ENCODE measurements at places on chromosomes 12 and 14.

DNA sequence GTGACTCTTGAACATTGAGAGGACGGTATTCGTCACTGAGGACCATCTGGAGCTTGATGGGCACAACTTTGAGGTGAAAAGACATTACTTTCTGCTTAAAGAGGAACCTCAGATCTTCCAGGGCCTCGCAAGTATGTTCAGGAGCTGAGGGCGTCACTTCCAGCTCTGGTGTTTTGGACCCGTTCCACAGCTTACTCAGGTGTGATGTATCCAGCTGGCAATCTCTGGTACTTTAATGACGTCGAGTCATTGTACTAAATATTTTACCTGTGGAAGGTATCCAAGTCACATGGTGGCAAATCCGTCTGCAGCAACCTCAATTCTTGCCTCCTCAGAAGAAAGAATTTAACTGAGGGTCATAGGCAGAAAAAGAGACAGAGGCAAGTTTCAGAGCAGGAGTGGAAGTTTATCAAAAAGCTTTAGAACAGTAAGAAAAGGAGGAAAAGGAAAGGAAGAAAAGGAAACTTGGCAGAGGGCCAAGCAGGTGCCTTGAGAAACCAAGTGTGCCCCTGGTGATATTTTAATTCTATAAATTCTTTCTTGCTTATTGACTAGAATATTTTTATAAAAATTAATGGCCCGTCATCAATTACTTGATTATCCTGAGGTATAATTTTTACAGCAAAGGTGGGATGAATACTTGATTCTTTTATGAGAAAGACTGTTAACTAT, 250.6 kb downstream of the AEBP2 start:
- no peak for DNase-seq

GRCh38 chr14:100874411-100875091, 29.0 kb downstream of the RTL1 start:
- DNase-seq = peak; percentile 55

DNA sequence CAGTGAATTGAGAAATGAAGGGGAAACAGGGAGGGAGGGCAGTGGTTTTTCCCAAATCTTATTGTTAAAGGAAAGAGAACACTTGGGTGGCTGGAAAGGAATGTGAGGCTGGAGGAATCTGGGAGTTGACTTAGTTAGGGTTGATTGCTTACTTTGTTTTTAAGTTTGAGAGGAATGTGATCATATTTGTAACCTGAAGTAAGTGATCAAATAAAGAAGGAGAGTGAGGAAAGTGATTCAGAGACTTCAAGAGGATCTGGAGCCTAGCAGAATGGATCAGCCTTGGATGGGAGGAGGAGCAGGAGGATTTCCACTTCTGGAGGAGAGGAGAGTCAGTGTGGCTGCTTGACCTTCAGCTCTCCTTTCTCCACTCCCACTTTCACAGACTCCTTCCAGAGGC, 6.0 kb upstream of the LRP6 start:
- no peak for DNase-seq

DNA sequence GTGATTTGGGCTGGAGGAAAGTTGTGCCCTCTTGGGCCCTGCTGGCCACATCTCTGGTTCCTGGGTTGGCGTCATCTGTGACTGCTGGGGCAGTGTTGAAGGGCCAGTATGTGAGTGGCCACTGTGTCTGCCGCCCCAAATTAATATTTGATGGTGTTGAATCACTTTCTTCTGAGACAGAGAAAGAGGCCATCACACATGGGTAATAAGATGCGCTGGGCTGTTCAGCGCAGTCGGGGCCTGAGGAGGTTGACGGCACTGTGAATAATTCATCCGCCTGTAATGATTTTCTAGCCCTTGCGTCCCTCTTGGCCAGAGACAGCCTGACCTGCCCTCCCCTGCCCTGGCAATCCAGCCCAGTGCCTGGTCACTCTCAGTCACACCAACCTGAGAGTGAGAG, 56.2 kb upstream of the BEGAIN start:
- DNase-seq = no peak

DNA sequence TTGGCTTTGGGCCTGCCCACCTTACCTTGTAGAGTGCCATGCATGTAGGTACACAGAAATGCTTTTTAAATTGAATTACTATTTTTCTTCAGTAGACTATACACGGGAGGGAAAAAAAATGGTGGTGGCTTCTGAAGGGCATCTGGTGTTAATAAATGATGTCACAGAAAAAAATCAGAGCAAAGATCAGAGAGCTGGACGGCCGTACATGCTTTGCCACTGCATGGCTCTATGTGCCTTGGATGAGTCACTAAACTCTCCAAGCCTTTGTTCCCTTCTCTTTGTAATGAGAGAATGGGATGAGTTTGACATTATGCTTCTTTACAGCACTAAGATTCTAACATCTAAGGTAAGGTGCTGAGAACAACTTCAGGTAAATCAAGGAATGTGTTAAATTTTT, 376.4 kb upstream of the DDHD1 start:
- DNase-seq = no peak

DNA sequence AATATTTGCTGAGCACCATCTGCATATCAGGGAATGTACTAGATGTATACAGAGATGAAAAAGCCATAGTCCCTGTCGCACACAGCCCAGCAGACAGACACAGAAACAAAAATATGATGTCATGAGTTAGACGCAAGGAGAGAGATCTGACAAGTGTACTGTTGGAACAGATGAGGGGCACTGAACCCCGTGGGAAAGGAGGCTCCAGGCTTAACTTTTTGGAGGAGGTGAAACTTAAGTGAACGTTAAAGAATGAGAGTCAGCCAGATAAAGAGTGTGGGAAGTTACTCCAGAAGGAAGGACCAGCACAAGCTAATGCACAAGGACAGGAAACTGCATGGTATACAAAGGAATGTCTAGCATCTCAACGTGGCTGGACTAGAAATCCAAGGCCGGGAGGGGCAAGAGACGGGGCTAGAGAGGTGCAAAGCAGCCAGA, 2.5 kb upstream of the ACTN1 start:
- DNase-seq = no peak

DNA sequence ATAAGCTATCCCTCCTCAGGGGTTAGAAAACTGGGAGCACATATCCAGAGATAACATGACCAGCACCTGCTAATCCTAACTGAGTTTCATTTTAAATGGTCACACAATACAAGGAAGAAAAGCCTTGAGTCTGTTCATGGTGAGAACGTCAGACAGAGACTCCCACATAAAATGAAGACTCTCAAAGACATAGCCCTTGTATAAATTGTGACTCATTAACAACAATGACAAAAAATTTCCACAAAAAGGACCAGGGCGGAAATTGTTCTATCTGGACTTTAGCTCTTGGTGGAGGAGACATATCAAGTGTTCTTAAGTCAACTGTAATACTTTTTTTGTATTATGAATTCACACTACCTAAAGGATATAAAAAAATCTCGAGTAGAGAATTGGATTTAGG, 313.7 kb upstream of the DCN start:
- no peak for DNase-seq

GRCh38 chr12:44835641-44836379, 40.3 kb downstream of the NELL2 start:
- no peak for DNase-seq

DNA sequence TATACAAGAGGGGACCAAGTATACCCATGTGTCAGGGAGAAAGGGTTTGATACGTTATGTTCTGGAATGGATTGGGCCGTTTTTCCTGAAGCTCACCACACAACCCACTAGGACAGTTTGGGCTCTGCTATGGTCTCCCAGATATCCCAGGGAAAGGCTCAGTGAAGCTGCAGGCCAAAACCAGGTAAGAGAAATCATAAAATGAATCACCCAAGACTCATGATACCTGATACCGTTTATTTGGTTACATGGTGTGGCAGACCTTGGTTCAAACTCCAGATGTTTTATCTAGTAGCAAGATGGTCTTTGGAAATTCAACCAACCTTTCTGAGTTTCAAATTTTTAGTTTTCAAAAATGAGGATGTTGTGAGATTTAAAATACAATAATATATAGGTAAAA, 177.6 kb downstream of the C12orf75 start:
- no peak for DNase-seq

DNA sequence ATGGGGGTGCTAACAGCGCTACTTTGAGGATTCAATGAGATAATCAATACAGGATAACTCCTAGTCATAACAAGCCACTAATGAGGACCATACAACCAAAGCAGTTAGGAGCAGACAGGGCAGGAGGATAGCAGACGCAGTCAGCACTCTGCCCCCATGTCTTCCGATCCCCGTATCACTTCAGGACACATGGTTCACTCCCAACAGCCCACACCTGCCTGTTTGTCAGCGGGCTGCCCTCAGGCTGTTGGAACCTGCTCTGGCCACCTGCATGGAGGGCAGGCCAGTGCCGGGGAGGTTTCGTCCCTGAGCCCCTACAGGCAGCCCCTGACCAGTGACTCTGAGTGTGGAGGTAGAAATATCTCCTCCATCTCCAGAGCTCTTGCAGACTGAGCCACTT, 37.1 kb upstream of the LTBP2 start:
- no peak for DNase-seq

GRCh38 chr12:95790917-95791849, 619 bp upstream of the NTN4 start:
- no peak for DNase-seq
